ENCODE measurements at places on chromosomes 7 and 10.

- peak; percentile 67 for DNase-seq
Measured at GRCh38 chr10:76036111-76036940, 604.9 kb downstream of the LRMDA start.

DNA sequence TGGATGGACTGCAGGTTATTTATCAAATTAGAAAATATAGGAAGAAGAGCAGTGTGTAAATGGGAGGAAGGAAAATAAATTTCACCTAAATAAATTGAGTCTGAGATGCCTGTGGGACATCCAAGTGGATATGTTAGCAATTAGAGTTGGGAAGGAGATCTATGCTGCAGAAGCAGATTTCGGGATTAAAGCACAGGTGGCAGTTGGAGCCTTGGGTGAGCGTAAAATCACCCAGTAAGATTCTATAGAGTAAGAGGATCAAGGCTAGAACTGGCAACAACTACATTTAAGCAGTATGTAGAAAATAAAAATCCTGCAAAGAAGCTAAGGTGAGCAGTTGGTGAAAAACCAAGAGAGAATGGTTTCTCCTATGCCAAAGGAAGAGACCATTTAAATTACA is 8.4 kb downstream of the TRIM4 start:
- no peak for DNase-seq

- no peak for DNase-seq
Measured at GRCh38 chr7:52712938-52713337, 322.5 kb upstream of the POM121L12 start.

GRCh38 chr10:63140077-63140476 is 6.9 kb downstream of the NRBF2 start:
- no peak for DNase-seq

GRCh38 chr10:12828736-12829135 is 172.8 kb downstream of the CCDC3 start:
- no peak for DNase-seq

DNA sequence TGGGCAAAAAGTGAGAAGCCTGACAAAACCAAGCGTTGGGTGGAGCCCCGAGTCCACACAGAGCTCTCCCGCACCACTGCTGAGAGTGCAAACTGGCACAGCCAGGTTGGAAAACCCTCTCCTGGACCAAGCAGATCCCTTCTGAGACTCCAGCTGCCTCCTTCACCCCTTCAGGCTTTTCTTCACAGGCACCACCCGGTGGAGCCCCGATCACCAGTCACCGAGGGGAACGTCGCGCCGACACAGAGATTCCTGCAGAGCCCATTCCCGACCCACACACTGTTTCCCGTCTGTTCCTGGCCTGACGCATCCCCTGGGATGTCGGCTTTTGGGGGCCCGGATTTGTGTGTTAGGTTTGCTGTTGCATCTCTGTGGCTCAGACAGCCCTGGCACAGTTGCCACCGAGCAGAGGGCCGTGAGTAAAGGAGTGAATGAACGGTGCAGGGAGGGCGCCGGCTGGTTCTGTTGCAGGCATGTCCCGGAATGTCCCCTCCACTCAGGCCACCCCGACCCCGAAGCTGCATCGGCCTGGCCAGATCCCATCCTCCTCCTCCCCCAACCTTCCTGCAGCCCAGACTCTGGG is 51.0 kb upstream of the INPP5A start:
- no peak for DNase-seq

GRCh38 chr10:112314822-112315474 is 31.7 kb downstream of the TECTB start:
- DNase-seq, result peak; percentile 47

DNA sequence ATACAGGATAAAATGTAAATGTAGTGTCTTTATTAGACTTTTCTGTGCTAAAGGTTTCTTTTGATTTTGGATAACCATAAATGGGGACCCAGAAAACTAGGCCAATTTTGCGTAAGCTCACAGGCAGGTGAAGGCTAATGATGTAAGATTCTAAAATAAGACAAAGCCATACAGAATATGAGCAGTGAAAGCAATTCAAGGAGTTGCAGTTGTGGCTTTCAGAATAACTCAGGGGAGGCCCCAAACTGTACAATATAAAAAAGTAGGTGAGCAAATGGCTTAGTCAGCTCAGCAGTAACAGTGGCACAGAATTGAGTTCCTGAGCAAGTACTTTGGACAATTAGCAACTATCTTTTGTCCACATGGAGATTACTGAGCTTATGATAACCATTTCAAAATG is 81.7 kb upstream of the NRP1 start:
- no peak for DNase-seq

DNA sequence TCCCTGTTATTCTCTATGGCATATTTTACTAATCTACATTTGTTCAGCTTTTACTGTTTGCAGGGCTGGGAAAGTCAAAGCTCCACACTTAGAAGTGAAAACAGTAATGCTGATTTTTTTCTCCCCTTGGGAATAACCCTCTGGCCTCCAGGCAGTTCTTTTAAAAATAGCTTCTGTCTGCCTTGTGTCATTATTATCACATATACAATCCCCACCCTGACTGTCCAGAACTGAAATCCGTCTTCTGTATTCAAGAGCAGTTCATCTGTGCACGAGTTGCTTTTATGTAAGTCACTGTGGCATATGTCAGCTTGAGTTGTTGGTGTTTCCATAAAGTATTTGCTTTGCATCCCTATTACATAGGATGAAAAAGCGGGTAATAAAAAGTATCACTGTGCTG is 1221.1 kb upstream of the CELF2 start:
- no peak for DNase-seq

GRCh38 chr7:132579260-132579899 is 3.1 kb upstream of the PLXNA4 start:
- DNase-seq, result no peak

DNA sequence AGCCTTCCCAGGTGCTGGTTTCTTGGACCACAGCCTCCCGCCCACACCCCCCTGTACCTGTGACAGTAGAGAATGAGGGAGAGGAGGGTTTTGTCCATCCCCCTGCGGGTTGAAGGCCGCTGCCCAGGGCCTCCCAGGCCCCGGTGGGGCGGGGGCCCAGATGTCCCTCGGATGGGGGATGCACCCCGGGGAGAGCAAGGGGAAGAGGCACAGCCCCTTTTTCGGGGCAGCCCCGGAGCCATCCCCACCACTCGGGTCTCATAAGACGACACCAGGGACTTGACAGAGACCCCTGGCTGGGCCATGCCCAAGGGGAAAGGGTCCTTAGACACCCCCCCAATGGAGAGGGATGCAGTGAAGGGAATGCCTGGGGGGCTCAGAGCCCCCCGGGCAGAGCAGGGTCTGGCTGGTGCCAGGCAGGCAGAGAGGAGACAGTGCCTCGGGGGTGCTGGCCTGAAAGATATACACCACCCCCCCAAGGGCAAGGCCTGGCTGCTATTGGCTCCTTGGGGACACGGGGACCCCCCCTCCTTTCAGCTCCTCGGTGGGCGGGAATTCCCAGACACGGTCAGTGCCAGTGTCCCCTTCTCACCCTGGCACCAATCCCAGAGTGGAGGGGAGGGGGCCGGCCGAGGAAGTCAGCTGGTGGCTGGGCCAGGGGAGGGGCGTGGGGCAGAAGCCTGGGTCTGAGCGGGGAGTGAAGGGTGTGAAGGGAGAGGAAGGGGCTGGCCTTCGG is 3.7 kb upstream of the SPACDR start:
- no peak for DNase-seq

GRCh38 chr7:100010901-100011300 is 4.5 kb upstream of the ZKSCAN1 start:
- no peak for DNase-seq

- no peak for DNase-seq
Measured at GRCh38 chr10:119638982-119639381, 12.2 kb upstream of the BAG3 start.

- no peak for DNase-seq
Measured at GRCh38 chr10:59724098-59724938, 14.7 kb upstream of the SLC16A9 start.

- no peak for DNase-seq
Measured at GRCh38 chr10:15787426-15787825, 67.7 kb upstream of the ITGA8 start.

- no peak for DNase-seq
Measured at GRCh38 chr7:55265836-55266642, 99.1 kb upstream of the LANCL2 start.

DNA sequence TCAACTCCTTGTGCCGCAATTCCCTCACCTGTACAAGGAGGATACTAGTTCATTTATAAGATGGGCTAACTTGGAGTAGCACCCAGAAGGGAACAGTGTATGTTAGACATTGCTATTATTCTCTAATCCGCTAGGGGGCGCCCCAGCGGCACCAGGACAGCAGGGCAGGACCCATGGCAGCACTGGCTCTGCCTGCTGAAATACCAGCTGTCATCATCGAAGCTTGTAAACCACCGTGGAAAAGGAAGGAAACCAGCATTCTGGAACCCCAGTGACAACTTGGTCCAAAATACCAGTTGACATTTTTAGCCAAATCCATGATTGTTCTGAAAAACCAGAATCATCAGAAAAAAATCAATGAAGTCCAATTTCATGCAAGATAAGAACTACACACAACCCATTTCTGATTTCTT is 134.4 kb downstream of the ITGA8 start:
- peak; percentile 56 for DNase-seq

DNA sequence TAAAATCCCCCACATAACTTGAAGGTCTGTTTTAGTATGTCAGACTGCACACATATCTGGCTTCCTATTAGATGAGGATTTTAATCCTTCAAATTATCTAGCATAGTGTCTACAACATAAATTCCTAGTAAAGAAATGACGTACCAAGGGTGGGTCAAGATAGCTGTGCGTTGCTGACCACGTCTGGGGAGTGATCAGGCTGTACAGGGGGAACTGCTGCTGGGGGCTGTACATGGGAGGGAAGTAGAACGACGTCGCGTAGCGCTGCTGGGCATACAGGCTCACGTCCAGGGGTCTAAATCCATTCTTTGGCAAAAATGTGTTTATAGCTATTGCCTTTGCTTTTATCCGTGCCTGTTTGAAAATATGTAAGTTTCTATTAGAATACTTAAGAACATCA is 102.3 kb downstream of the LARP4B start:
- DNase-seq, result no peak

GRCh38 chr7:37113661-37114355 is 334.9 kb downstream of the ELMO1 start:
- DNase-seq, result no peak

- DNase-seq, result no peak
Measured at GRCh38 chr7:71334541-71334940, 202.6 kb downstream of the GALNT17 start.

DNA sequence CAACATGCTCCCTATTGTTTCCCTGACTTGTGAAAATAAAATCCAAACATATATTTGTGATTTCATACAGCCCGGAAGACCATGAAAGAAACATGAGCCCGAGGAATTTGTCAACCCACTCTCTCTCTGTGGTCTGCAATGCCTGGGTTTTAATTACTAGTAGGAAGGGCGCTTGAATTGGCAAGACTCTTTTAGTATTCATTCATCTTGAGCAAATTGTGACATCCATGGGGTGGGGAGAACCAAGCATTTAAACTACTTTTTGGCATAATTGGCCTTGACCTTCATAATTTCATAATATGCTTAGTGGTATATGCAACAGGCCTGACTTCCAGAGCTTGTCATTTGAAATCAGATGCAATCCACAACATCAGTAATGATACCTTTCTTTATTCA is 142.4 kb upstream of the BMPER start:
- no peak for DNase-seq

DNA sequence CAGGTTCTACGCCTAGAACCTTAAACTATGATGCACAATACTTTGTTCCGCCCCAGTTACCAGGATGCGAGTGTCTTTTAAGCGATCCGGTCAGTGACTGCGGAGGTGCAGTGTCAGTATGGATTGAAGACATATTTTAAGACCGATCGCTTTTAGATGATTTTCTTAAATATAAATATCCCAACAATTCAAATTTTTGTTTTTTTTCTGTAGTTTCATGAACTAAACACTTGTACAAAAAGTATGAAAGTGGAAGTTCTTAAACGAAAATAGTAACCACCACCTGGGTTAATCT is 835 bp downstream of the COMMD3 start:
- DNase-seq, result no peak

DNA sequence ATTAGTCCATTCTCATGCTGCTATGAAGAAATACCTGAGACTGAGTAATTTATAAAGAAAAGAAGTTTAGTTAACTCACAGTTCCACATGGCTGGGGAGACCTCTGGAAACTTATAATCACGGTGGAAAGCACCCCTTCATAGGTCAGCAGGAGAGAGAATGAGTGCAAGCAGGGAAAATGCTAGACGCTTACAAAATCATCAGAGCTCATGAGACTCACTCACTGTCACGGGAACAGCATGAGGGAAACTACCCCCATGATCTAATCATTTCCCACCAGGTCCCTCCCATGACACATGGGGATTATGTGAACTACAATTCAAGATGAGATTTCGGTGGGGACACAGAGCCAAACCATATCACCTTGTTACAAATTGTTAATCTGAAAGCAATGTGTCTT is 15.8 kb downstream of the TAS2R39 start:
- no peak for DNase-seq

DNA sequence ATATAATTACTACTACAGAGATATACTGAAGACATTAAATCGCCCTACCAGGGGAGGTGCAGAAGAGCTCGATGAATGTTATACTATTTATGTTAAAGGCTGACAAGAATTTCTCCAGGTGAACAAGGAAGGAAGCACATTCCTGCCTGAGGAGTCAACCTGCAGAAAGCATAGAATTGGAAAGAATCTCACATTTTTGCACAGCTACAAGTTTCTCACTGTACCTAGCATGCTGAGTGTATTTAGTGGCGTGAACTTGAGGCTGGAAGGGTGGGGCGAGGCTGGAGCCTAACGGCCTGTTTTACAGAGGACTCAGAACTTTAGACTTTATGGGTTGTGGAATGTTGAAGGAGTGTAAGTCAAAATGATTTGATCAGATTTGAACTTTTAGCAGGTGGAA is 373.6 kb upstream of the LRGUK start:
- DNase-seq, result no peak

- DNase-seq, result no peak
Measured at GRCh38 chr7:106064316-106064715, 47.8 kb downstream of the SYPL1 start.

- DNase-seq, result no peak
Measured at GRCh38 chr10:33553748-33554571, 219.5 kb upstream of the NRP1 start.

GRCh38 chr7:139915268-139915863 is 86.3 kb downstream of the TBXAS1 start:
- no peak for DNase-seq

- no peak for DNase-seq
Measured at GRCh38 chr10:49739426-49739825, 22.7 kb downstream of the OGDHL start.

DNA sequence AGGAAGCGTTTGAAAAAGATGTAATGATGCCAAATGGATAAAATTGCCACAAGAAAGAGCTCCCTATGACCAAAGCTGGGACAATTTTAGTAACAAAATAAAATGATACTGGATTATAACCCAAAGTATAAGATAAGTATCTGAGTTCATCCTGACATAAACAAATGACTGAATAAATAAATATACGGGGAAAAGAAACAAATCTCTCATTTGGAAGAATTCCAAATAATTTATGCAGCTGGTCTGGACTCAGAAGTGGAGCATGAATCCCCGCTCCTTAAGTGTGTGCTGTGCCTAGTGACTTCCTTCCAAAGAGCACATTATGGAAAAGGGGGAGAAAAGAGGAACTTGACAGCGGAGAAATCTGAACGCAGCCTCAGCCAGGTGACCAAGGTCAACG is 186.2 kb downstream of the RAMP3 start:
- no peak for DNase-seq

GRCh38 chr7:134948246-134948645 is 38.1 kb upstream of the AGBL3 start:
- DNase-seq, result no peak
